ENCODE measurements at places on chromosomes 1 and 21.

DNA sequence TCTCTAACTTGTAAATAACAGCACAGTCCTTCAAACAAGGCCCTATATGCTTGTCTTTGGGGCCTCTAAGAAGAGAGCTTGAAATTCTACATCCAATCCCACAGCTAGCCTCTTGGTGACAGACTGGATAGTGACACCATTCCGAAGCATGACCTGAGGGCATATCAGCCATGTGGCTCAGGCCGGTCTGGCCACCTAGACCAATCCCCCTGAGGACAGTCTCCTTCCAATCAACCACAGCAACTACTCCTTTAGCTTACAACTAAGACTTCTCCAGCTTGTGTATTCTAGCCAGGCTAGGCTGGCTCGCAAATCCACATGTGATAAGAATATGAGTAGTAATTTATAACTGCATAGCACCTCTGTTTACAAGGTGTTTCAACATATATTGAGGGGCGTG lies 14.0 kb downstream of the BCAR3 start:
- no peak for DNase-seq
- peaks cover 21% of the 10 kb centered on the region for H3K36me3 ChIP-seq
- peaks cover 76% of the 10 kb centered on the region for H3K4me1 ChIP-seq
- peak overlapping the region; percentile 18 for H3K4me3 ChIP-seq
- no peaks in the 10 kb centered on the region for H3K27me3 ChIP-seq

DNA sequence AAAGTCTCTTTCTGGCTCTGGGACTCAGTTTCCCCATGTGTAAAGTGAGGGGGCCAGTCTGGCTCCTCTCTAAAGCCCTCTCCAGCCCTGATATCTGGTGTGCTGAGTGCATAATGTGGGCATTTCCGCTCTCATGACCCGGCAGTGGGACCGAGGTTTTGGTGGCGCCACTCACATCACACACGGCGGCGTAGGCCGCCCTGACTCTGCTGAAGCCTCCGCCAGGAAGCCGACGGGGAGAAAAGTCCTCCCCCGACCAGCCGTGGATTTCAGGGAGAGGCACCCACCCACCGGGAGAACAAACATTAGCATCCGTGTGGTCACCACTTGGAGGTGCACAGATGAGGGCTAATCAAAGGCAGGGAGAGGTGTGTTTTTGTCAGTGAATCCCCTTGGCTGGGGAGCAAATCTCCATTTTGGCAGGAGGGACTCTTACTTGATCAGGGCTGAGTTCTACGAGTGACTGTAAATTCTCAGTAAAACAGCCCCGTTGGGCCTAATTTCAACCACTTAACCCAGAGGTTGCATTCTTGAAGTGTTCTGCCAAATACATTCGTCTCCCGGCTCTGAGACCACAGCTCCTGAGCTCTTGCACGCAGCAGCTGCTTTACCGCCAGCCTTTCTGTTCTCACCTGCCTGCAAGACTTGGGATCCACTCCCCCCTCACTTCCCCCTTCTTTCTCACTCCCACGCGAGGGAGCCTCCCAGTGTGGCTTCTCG lies 118.2 kb downstream of the FOXD2 start:
- no peak overlapping the region for H3K4me3 ChIP-seq
- peaks cover 11% of the 10 kb centered on the region for H3K27me3 ChIP-seq
- H3K36me3 ChIP-seq: no peaks in the 10 kb centered on the region
- DNase-seq: no peak
- no peak overlapping the region for H3K27ac ChIP-seq
- peaks cover 45% of the 10 kb centered on the region for H3K4me1 ChIP-seq

- H3K27me3 ChIP-seq: no peaks in the 10 kb centered on the region
- H3K27ac ChIP-seq: no peak overlapping the region
- H3K4me1 ChIP-seq: no peaks in the 10 kb centered on the region
- H3K4me3 ChIP-seq: no peak overlapping the region
- no peaks in the 10 kb centered on the region for H3K36me3 ChIP-seq
These were observed 113.1 kb upstream of the RGS18 start for GRCh38 chr1:192045131-192045530.

DNA sequence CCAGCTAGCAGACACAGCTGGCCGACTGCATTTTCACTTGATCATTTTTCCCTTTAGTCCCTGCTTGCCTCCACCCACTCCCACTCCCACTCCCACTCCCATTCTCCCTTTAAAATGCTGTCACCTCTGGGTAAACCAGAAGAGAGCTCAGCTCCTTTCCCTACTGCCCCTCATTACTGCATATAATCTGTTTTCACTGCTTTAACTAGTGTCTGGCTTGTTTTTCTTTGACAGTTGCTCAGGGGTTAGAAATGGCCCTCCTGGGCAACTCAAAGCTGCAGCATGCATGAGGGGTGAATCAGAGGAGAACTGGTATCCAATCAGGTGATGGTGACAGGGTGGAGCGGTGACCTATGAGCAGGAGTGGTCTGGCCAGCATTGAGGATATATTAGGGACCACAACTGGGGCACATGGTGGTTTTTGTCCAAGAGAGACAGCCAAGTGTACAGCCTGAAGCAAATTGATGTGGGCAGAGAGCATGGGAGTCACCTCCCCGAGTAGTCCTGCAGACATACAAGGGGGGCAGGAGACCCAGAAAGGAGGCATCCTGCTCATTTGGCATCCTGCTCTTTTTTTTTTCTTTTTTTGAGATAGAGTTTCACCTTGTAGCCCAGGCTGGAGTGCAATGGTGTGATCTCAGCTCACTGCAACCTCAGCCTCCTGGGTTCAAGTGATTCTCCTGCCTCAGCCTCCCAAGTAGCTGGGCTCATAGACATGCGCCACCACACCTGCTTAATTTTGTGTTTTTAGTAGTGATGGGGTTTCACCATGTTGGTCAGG lies 42.6 kb upstream of the SRSF10 start:
- no peak for DNase-seq
- no peaks in the 10 kb centered on the region for H3K36me3 ChIP-seq
- H3K27me3 ChIP-seq: no peaks in the 10 kb centered on the region
- peaks cover 19% of the 10 kb centered on the region for H3K4me1 ChIP-seq
- H3K4me3 ChIP-seq: no peak overlapping the region

- no peaks in the 10 kb centered on the region for H3K4me1 ChIP-seq
- peaks cover 3% of the 10 kb centered on the region for H3K27me3 ChIP-seq
- no peak for DNase-seq
- no peaks in the 10 kb centered on the region for H3K36me3 ChIP-seq
- no peak overlapping the region for H3K27ac ChIP-seq
These were observed 24.8 kb upstream of the GBP6 start for GRCh38 chr1:89339039-89339438.

DNA sequence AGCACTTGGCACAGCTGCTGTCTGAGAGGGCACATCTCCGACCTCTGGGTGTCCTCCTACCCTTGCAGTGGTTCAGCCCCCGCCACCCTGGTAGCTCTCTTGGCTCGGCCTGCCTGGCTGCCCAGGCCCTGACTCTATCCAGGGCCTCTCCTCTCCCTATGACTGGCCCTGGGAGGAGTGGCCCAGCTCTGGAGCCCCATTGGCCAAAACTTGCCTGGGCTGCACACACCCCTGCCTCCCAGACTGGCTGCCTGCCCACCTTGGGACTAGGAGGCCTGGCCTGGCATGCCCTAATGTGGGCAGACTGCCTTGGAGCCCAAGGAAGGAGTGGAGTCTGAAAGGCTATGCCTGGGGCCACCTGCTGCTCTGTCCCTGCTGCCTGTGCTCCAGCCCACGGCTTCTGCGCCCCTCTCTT lies 33.6 kb downstream of the ACOT11 start:
- no peaks in the 10 kb centered on the region for H3K36me3 ChIP-seq
- H3K27ac ChIP-seq: no peak overlapping the region
- no peak for DNase-seq
- H3K27me3 ChIP-seq: no peaks in the 10 kb centered on the region
- H3K4me3 ChIP-seq: no peak overlapping the region
- H3K4me1 ChIP-seq: peaks cover 17% of the 10 kb centered on the region

- H3K27me3 ChIP-seq: peaks cover 26% of the 10 kb centered on the region
- peak overlapping the region; percentile 25 for H3K4me3 ChIP-seq
- no peak overlapping the region for H3K27ac ChIP-seq
These were observed 3.3 kb upstream of the SLC45A1 start for GRCh38 chr1:8314346-8315280.

DNA sequence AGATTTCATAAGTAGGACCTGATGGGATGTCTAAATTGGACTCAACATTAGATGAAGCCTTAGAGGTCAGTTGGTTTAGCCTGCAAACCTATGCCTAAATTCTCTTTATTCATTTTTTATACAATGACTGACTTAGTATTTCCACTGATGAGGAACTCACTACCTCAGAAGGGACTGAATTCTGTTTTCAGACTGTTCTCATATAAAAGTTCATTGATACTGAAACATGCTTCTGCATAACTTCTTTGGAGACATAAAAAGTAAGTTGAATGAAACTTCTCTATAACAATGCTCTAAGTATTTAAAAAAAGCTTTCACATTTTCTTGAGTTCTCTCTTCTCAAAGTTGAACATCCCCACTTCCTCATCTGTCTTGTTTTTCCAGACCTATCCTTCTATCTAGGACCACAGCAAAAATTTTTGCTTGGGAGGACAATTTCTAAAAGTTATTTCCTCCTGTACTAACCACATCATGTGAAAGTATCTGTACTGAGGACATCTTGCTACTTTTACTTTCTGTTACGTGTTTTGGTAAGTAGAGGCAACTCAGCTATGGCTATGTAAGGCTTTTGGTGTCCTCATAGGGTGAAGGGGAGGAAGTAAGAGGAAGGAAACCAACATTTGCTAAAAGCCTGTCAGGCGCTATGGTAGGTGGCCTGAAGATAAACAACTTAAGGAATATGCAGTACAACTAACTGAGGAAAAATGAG lies 64.1 kb downstream of the USP24 start:
- DNase-seq: no peak
- H3K27me3 ChIP-seq: no peaks in the 10 kb centered on the region
- peaks cover 16% of the 10 kb centered on the region for H3K4me1 ChIP-seq
- peaks cover 9% of the 10 kb centered on the region for H3K36me3 ChIP-seq
- H3K4me3 ChIP-seq: no peak overlapping the region

GRCh38 chr1:3462356-3463012 lies 8.0 kb downstream of the ARHGEF16 start:
- DNase-seq: no peak
- no peaks in the 10 kb centered on the region for H3K27me3 ChIP-seq
- H3K4me3 ChIP-seq: no peak overlapping the region
- H3K27ac ChIP-seq: no peak overlapping the region
- no peaks in the 10 kb centered on the region for H3K36me3 ChIP-seq

DNA sequence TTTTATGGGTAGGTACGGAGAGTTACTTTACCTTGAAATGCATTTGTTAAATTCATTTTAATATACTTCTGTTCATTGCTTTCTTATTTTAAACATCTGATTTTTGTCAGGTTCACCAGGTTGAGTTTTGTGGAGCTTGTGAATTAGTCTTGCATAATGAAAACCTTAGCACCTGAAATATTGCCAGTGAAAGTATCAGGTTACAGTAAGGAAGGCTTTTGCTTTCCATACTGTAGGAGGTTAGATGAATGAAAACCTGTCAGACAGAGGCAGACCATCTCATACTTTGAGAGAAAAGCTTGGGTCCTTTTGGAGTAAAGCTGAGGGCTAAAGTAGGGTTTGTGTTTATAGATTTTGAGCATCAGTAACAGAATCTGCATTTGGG lies 34.7 kb downstream of the THRAP3 start:
- H3K4me1 ChIP-seq: no peaks in the 10 kb centered on the region
- no peaks in the 10 kb centered on the region for H3K27me3 ChIP-seq
- peaks cover 7% of the 10 kb centered on the region for H3K36me3 ChIP-seq
- H3K4me3 ChIP-seq: no peak overlapping the region
- H3K27ac ChIP-seq: no peak overlapping the region
- DNase-seq: no peak

DNA sequence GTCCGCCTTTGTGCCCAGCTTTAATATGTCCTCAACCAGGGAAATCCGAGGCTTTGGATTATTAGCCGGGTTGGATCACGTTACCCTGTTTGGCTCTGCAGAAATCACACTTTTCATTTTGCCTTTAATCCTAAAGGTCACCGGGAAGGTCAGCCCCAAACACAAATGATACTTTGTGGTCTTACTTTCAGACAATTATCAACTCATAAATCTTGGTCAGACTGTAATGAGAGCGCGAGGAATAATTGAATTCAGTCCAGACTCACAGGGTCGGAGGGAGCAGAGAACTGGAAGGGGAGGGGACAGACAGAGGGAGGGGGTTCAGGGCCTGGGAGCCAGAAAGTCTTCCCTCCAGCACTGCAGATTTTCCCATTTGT lies 91.7 kb upstream of the NFIA start:
- H3K4me1 ChIP-seq: peaks cover 32% of the 10 kb centered on the region
- H3K27ac ChIP-seq: no peak overlapping the region
- no peak for DNase-seq
- H3K27me3 ChIP-seq: no peaks in the 10 kb centered on the region

- DNase-seq: no peak
- no peak overlapping the region for H3K4me3 ChIP-seq
- H3K27ac ChIP-seq: no peak overlapping the region
- no peaks in the 10 kb centered on the region for H3K27me3 ChIP-seq
- no peaks in the 10 kb centered on the region for H3K36me3 ChIP-seq
These were observed 712 bp upstream of the LAMB3 start for GRCh38 chr1:209652873-209653401.

DNA sequence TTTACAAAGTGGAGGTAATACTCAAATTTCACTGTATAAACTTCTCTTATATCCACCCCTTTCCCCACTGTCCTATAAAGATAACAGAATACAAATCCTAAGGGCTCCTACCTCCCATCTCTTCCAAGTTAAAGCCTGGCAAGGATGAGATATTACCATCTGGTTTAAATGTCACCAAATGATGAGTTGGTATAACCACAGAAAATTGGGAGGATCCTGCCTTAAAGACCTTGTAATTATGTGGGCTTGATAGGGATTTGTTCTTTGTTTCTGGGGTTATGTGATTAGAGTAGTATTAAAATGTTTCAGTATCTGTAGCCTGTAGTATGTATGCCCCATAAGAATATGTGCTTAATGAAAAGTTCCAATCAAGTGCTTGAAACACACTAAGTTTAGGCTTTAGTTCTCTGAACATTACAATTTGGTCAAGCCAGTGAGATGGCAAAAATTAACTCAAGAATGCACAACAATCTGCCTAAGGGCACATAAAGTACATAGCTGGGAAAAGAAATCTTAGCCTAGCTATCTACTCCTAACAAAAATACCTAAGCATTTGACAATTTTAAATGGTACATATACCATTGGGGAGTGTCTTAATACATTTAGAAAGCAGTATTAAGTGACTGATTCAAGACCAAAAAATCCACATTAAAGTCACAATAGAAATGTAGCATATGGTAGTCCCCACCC lies 14.0 kb downstream of the KDM5B start:
- H3K4me3 ChIP-seq: no peak overlapping the region
- H3K27ac ChIP-seq: no peak overlapping the region
- H3K4me1 ChIP-seq: peaks cover 24% of the 10 kb centered on the region

DNA sequence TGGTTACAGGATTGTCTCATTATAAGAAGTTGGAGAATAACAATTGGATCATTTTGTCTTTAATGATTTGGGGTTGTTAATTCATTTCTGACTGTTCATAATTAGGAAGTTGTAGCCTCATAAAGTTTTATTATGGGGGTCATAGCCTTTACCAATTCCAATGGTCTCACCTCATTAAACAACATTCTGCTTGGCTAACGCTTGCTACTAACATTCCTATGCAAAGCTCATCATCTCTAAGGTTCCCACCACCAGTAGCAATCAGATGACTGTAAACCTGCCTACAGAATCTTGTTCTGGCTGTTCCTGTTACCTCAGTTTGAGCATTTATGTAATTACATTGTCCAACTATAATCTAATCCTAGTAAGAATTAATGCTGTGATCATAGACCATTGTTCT lies 60.2 kb downstream of the ODF2L start:
- no peak overlapping the region for H3K4me3 ChIP-seq
- H3K4me1 ChIP-seq: no peaks in the 10 kb centered on the region
- no peaks in the 10 kb centered on the region for H3K27me3 ChIP-seq
- no peak overlapping the region for H3K27ac ChIP-seq
